ENCODE measurements at places on chromosomes 1 and 21.

DNA sequence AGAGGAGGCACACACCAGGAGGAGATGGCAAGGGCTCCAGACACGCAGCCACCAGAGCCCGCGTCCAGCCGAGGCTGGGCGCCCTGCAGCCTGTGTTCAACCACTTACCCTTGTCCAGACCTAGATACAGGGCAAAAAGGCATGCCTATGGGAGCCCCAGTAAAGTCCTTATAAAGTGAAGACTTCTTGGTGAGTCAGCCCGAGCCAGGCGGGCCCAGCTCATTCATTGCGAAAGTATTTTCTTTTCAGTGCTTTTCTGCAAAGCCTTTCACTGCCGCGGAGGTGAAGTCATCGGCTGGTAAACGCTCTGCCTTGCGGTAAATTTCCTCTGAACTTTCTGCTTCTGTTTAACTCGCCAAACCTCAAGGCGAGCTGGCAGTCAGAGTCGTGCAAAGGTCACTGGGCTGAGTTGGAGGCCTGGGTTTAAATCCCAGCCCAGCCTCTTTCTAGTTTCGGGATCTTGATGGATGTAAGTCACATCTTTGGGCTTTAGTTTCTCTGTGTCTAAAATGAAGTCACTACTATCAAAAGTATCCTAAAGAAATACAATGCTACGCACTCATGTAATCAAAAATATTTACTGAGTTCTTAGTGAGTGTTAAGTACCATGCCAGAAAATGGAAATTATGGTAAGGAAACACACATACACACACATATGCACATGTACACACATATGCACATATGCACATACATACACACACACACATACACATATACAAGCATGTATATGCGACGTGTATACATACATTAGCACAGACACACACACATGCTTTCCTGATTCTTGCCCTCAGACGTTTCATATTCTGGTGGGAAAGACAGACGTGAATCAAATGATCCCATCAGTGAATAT is 54.7 kb upstream of the IFFO2 start:
- no peak for DNase-seq

DNA sequence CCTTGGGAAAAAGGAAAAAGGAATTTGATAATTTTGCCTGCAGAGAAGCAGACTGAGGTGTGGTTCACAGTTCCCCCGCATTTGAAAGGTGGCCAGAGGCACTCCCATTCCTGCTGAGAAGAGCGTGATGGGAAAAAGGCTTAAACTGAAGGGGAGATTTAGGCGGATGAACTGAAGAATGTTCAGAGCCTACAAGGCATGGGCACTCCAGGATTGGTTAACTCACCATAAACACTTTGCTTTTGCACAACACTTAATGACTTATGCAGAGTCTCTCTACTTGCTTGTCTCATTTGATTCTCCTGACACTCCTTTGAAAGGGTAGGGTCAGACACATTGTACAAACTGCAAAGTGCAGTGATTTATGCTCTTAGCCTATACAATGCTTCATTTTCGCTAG is 119.6 kb upstream of the RUNX1 start:
- DNase-seq: no peak

DNA sequence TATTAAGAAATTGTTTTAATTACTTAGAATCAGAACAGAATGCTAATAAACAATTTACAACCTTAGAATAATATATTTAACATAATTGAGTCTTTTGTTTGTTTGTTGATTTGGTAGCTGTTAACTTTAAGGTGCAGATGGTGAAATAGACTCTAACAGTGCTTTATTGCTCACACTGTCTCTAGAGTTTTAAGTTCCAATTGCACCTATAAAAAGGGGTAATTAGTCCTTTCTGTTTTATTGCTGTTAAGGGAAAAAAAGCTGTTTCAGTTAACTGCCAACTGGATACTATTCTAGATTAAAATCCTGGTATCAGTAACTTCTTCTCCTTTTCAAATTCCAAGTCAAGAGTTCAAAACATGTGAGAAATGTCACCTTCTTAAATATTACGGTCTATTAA is 197.6 kb upstream of the TMPRSS15 start:
- DNase-seq: no peak

DNA sequence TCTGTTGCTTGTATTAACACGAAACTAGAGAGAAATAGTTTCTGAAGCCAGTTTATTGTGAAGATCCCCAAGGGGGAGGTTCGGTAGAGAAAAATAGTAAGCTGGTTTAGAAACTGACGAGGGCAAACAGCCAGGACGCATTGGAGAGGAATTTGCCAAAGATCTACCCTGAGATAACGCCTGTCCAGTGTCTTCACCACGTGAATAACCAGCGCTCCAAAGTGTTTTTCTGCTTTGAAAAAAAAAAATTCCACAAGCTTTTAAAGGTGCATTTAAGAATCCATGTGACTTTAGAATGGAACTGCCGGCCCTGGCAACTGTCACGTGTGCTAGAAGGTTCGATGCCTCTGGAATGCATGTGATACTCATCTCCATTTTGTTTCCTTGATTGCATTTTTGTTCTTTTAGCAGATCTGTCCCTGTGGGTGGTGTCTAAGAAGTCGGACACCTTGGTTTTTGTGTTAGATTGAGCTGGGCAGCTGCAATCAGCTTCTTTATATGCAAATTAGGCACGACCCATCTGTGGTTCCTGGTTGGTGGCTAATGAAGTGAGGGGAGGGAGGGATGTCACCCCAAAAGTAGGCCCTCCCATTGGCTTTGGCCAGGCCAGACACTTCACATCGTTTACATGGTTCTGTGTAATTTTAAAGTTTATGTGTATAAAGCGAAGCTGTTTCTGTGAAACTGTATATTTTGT is 1.3 kb upstream of the THAP3 start:
- no peak for DNase-seq

DNA sequence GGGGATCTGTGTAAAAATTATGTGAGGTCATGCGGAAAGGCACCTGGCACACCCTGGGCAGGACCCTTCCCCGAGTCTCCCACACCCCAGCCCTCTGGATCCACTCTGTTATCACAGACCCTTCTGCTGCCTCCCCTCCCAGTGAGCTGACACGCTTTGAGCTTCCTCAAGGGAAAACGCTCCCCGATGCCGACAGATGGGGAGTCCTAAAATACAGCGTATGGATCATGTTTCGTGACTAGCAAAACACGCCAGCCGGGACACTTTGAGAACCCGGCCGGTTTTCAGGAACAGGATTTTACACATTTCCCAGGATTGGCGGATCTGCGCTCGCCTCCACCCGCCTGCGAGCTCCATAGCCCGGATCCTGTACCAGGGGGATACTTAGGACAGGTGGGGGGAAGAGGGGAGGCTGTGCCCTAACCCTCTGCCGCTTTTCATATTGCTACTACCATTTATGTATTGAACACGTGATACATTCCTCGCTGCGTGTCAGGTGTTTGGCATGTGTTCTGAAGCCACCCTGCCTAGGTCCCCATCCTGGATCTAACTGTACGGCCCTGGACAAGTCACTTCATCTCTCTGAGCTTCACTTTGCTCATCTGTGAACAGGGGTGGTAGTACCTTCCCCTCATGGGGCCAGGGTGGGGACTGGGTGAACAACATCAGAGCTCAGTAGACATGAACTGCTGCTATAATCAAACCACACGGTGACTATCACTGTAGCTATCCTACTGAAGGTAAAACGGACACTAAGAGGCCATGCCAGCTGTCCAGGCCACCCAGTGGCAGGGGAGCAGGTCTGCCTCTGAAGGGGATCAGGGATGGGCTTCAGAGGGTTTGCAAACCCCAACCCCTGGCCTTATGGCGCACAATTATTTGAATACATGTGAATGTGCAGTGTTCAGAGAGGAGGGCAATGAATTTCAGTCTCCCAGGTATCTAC is 63.2 kb downstream of the SSBP3 start:
- no peak for DNase-seq

DNA sequence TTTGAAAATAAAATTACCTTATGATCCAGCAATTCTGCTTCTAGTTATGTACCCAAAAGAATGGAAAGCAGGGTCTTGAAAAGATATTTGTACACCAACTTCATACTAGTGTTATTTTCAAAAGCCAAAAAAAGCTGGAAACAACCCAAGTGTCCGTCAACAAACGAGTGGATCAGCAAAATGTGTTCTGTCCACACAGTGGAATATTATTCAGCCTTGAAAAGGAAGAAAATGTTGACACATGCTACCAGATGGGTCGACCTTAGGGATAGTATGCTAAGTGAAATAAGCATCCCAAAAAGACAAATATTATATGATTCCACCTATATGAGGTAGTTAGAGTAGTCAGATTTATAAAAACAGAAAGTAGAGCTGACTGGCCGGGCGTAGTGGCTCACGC is 65.3 kb downstream of the KAZN start:
- no peak for DNase-seq

DNA sequence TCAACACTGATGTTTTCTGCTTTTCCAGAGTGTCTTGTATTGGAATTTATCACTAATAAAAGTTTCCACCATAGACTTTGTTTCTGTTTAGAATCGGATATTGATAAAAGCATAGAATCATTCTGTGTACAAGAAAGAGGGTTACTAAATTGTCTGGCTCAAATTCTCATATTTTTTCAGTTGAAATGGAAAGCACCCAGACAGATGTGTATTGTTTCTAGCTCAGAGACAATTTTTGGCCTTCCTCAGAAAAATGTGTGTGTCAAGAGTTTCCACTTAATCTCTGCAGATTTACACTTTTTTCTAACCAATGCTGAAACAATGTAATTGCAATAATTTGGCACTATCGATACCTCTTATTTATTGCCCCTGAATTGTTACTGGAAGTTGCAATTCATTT is 20.2 kb downstream of the LHX9 start:
- DNase-seq: no peak

GRCh38 chr1:171868217-171868803 is 27.0 kb downstream of the DNM3 start:
- DNase-seq: no peak

GRCh38 chr1:232951605-232952004 is 1.2 kb downstream of the NTPCR start:
- DNase-seq: no peak

GRCh38 chr1:67556297-67556900 is 126.2 kb upstream of the SERBP1 start:
- no peak for DNase-seq

GRCh38 chr1:107933736-107934135 is 31.2 kb downstream of the VAV3 start:
- DNase-seq: no peak

GRCh38 chr1:30087465-30087864 is 635.9 kb downstream of the MATN1 start:
- DNase-seq: no peak

DNA sequence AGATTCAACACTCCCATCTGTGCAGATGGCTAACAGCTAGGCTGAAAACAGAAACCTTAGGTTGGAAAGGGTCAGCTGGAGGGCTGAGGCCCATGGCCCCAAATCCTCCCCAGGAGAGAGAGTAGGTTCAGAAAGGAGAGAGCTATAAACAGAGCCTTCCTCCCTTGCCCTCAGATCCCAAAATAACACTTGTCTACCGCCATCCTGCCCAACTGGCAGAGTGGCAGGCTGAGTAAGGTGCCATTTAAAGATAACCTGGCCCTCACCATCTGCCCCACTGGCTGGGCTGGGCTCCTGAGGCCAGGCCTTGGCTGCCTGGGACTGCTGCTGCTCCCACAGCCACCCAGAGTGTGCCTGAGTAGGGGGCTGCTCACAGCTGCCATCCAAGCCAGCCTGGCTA is 4.3 kb upstream of the SHISA4 start:
- no peak for DNase-seq

- DNase-seq: no peak
These were observed 21.7 kb downstream of the EPB41 start for GRCh38 chr1:28936094-28936493.

DNA sequence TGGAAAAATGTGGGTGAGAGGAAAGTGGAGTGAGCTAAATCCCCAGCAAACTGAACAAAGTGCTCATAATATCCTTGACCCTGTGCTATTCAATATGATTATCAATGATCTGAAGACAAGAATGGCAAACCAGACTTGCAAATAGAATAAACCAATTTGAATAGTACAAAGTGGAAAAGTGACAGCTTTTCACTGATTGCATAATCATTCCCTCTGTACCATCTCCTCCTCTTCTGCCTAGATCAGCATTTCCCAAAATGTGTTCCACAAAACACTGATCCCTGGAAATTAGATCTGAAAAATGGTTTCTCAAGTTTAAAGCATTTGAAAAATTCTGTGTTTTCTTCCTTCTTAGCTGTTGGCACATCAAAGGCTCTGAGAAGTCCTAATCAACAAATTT is 8.1 kb downstream of the MTF1 start:
- DNase-seq: no peak

- no peak for DNase-seq
These were observed 187.1 kb downstream of the GRIK3 start for GRCh38 chr1:36847186-36847585.

DNA sequence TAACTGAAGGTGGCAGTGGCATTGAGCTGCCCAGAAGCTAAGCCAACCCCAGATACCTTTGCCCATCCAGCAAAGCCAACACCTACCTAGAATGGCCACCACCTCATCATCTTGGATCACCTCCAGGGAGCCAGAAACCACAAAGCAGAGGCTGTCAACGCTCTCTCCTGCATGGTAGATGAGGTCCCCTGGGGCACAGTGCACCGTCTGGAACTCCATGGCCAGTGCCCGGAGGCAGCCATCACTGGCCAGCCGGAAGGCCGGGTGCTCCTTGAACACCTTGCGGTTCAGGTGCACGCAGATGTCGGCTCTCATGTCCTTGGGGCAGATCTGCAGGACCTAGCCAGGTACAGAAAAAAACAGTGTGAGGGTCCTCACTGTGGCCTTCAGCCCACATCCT is 336.5 kb downstream of the KCNH1 start:
- DNase-seq: no peak

DNA sequence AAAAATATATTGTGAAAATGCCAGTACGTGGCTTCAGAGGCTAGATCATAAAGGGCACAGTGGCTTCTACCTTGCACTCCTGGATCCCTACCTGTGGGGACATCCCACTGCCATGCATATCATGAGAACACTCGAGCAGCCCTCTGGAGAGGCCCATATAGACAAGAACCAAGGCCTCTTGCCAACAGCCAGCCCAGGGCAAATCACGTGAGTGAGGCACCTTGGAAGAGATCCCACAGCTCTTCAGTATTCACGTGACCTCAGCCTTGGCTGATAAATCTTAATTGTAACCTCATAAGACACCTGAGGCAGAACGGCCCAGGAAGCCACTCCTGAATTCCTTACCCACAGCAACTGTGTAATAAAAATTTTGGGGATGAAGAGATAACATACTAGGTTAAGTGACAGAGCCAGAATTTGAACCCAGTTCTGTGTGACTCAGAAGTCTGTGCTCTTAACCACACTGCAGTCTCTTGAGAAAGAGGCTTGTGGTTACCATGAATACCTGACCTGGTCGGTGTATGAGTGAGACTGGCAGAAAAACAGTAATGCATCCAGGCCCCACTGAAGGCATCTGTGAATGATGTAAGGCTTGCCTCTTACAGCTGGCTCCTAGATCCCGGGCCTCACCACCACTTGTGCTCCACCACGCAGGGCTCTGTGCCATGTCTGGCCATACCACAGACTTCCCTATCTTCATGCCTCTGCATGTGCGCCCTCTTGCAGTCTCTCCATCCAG is 6.9 kb upstream of the A3GALT2 start:
- no peak for DNase-seq

DNA sequence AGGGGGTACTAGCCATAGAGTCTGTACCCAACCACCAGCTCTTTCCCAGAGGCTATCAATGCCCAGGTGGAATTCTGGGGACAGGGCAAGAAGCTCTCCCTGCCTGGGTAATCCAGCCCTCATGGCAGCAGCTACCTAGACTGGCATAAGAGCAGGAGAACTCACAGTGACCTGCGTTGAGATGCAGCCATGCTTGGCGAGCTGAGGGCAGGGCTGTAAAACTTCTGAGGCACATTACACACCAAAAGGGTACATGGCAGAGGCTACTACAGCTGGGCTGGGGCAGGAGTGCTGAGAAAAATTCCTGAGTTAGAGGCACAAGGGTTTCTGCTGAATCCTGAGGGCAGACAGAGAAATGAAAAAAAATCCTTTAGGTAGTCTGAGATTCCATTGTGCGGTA is 927.9 kb upstream of the B3GALT2 start:
- no peak for DNase-seq

Data from NCI-H1436 (cell line).